Effector memory CD4-positive, alpha-beta T cell (primary cell): ENCODE measurements at places on chromosomes 1 and 21.

GRCh38 chr1:169186106-169186505 is 79.6 kb downstream of the ATP1B1 start:
- DNase-seq, result no peak

GRCh38 chr21:20882462-20883407 is 115.5 kb upstream of the NCAM2 start:
- no peak for DNase-seq

DNA sequence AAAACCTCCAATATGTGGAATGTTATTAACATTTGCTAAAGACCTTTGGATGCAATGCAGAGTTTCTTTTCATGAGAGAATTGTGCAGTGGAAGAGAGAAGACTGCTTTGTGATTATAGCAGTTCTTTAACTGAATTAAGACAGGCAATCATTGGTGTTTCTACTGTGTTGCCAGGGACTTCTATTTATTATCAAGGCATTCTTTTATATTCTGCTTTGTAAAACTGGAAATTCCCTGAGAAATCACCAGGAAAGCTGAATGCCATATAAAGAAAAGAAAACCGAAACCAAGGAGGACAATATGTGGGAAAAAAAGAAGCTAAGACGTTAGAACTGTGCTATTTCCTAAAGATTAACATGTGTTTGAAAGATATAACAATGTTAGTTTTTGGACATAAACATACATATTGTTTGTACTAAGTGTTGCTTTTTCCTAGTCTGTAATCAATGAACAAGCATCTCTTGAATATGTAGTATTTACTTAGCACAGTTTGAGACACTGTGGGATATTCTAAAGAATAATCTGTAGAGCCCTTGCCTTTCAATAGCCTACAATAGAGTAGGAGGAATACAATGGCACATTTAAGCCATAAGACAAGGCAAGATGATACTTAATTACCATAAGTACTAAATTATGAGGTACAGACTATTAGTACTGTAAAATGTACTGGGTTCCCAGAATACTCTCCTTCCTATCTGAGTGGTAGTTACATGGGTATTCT is 47.1 kb downstream of the EXTL2 start:
- no peak for DNase-seq

- no peak for DNase-seq
These were observed 140.3 kb upstream of the ERRFI1 start for GRCh38 chr1:8166406-8166805.

- no peak for DNase-seq
These were observed 34.1 kb downstream of the NAV1 start for GRCh38 chr1:201573030-201573429.

GRCh38 chr1:41313661-41314131 is 47.5 kb upstream of the FOXO6 start:
- no peak for DNase-seq

DNA sequence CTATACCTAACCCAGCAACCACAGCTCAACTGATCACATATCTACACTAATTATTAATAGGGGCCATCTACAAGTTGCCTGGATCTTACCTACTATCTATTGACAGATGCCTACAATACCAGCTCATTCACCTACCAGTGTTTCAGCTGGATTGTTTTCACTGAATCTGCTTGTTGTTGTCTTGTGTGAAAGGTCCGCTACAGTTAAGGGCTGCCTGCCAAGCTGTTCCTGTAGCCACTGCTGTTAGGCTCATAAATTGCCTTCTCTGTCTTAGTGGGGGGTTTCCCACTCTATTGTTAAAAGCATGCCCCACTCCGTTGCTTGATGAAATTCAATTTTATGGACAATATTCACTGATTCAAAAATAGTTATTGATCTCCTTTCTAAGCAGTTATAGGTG is 199.7 kb upstream of the TMPRSS15 start:
- no peak for DNase-seq
